ENCODE measurements at places on chromosomes 6 and 20. TPM values are rescaled to one million over a fixed set of nuclear protein-coding genes. Genes with fewer than 3 reads are reported as not detected.

Gene LBP
- polyA plus RNA-seq, result not detected

Gene COL9A3
- polyA plus RNA-seq, result 0.16 TPM

Gene PRDM1
- 3.2 TPM for polyA plus RNA-seq

Gene VSX1
- not detected for polyA plus RNA-seq
